ENCODE measurements at places on chromosomes 1 and 21.

DNA sequence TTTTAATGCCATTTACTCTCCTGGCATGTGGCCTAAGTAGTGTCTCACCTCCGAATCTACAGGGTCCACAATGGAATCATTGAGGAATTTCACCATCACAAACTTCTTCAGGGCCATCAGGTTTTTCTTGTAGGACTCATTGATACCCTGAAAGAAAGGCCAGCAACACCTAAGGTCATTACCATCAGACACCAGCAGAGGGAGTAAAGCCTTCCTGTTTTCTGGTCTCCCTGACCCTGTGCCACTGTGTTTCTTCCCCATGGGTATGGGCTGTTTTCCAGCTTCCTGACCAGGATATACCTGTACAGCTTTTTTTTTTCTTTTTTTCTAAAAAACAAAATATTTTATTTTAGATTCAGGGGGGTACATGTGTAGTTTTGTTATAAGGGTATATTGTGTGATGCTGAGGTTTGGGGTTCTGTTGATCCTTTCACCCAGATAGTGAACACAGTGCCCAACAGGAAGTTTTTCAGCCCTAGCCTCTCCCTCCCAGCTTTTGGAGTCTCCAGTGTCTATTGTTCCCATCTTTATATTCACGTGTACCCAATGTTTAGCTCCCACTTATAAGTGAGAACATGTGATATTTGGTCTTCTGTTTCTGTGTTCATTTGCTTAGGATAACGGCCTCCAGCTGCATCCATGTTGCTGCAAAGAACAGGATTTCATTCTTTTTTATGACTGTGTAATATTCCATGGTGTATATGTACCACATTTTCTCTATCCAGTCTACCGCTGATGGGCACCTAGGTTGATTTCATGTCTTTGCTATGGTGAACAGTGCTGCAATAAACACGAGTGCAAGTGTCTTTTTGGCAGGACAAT lies 18.3 kb downstream of the PPT1 start:
- DNase-seq: peak; percentile 36

GRCh38 chr1:171981303-171981702 lies 140.0 kb downstream of the DNM3 start:
- DNase-seq: no peak

DNA sequence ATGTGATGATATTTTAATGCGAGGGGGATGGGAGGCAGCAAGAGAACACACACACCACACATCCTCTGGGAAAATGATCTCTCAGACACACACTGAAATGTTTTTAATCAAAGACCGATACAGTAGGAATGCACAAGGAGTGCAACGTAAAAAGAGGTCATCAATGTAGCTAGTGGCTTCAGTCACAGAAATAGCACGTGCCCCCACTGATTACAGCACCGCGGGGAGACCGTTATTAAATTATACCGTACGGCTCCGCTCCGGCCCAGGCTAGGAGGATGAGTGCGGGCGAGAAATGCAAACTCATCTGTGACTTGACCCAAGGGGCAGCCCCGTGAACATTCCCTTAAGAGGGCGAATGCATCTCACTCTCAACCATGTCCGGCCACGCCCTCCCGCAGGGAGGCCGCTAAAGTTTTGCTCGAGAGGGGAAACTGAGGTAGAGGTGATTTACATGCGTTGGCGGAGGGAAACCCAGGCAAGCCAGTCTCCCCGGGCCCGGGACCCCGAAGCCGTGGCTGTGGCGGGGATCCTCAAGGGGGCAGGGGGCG lies 552 bp downstream of the UBR4 start:
- peak; percentile 17 for DNase-seq

DNA sequence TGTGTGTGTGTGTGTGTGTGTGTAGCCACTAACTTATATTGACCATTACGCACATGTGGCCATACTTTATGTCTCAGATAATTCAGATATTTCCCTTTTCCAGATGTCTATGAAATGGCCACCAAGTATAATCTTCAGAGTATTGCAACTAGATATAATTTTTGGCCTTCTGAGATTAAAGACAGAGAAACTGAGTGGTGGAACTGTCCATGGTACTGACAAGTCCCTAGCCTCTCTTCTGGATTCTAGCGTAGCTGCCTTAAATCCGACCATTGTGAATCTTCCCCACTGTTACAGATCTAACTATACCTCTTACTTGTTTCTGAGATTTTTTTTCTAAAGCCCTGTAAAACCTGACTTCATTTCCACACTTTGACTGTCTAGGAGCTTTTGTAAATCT lies 100.0 kb upstream of the SERTAD4 start:
- DNase-seq: no peak

DNA sequence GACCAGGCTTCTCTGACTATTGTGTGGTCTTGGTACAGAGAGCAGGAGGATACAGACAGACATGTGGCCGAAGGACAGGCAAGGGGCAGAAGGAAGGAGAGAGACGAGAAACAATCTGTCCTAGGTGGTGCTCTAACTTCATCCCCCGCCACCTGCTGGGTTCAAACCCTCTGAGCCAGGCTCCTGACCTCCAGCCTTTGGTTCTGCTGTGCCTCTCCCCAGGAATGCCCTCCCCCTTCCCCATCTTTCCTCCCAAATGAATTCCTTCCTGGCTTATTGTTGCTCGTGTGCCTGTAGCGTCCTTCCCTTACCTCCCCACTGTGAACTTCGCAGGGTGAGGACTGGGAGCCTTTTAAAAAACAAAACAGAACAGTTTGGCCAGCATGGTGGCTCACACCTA lies 5.4 kb downstream of the TCEA3 start:
- DNase-seq: no peak

DNA sequence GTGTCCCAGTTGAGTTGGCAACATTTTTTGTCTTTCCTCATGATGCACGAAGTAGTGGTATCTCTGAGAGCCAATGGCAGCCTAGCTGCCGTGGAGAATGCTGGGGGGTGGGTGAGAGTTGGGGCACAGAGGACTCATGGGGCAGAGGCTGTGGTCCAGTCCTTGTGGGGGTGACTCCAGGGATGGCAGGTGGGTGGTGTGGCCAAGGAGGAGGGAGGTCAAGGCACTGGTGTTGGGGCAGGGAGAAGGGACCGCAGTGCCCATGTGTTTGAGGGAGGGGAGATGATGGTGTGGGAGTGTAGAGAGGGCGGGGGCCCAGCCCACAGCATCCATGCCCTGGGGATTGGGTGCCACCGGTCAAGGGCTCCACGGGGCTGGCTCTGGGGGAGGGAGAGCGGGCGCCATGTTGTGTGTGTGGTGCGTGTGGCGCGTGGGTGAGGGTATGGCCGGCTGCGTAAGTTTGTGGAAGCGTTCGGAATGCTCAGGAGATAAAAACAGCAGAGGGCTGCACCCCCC lies 63.5 kb downstream of the PRKCZ start:
- no peak for DNase-seq

- no peak for DNase-seq
Measured at GRCh38 chr1:239587574-239588369, 201.4 kb downstream of the CHRM3 start.

GRCh38 chr1:174322202-174322862 lies 125.4 kb upstream of the GPR52 start:
- no peak for DNase-seq

DNA sequence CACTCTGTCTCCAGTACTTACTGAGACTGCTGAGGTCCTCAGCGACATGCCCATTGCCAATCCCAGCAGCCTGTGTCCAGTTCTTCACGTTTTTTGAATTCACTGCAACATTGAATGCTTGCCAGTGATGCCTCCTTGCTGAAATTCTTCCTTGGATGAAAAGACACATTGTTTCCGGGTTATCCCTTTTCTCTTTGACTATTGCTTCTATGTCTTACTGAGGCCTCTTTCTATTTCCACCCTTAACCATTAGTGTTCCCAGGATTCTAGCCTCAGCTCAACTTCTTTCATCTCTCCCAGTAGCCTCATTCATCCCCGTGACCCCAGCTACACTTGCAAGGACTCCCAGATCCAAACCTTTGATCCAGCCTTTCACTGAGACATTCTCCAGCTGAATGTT lies 46.5 kb upstream of the KIF26B start:
- DNase-seq: no peak

- no peak for DNase-seq
Measured at GRCh38 chr1:91381844-91382243, 22.8 kb downstream of the HFM1 start.

DNA sequence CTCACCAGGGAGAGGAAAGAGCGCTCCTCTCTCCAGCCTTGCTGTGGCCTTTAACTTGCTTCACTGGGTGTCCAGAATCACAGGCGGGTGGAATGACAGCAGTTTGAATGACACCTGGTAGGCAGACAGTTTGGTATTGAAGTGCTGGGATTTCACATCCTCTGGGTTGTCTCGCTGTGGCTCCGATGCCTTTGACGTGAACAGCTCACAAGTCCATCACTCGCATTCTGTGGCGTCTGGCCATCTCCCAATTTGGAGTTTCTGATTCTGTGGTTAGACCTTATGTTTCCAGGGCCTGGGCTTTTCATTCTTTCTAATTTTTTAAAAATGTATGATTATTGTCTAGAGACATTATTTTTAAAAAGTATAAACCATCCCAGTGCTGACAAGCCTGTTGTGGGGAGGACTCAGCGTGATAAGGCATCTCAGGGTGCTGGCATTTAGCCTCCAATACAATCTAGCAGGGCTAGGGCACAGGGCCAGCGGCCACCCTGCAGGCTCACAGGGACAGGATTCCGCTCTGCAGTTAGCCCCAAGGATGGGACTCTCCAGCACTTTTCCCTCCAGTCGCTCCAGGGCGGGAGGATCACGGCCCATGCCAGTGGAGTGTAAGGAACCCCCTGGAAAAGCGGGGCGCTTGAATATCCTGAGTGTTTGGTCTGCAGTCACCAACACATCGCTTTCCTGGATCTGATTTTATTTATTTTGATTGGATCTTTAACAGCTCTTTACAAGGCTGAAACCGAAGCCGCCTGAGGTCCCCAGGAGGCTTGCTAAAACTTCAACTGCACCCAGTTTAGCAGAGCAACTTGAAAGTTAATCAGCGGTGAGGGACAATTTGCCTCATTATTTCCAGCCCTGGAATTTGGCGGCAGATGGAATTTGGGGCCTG lies 178.3 kb downstream of the TRABD2B start:
- DNase-seq: no peak

DNA sequence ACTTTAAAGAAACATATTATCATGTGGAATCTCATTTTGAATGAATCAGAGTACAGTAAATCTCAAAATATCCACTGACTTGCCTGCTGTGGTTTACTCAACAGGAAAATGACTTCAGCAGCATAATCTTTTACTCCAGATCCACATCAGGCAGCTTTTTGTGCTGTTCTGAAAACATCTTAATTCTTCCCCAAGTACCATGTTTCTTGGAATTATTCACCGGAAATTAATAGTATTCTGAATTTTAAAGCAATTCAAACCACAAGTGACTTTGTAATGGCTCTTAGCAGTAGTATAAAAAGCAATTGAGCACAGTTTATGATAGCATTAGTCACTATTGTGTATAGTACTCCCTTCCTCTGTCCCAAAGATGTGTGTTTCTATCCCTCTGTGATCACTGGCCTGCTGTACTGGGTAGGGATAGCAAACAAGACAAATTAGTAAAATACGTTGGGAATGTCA lies 64.2 kb upstream of the ERRFI1 start:
- no peak for DNase-seq

DNA sequence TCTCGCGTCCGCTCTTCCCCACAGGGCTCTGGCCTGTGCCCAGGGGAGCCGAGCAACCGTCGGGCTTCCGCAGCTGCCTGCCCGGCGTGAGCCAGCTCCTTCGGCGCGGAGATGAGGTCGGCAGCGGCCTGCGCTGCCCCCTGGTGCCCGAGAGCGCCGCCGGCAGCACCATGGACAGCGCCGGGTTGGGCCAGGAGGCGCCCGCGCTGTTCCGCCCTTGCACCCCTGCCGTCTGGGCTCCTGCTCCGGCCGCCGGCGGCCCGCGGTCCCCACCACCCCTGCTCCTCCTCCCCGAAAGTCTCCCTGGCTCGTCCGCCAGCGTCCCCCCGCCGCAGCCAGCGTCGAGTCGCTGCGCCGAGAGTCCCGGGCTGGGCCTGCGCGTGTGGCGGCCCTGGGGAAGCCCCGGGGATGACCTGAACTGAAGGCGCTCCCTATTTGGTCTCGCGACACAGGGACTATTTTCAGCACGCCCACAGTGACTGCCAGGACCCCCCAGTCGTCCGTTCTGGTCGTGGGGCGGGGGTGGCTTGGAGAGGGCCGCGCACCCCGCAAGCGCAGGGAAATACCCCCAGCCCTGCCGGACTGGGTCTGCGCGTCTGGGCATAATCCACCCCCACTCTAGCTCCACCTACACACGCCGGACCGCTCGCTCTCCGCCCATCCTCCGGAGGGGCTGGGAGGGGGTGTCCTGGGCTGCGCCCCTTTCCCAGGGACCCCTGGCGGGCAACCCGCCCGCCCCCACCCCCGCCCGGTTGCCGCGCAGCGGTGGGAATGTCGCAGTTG lies 1.3 kb downstream of the HES3 start:
- DNase-seq: peak; percentile 71

DNA sequence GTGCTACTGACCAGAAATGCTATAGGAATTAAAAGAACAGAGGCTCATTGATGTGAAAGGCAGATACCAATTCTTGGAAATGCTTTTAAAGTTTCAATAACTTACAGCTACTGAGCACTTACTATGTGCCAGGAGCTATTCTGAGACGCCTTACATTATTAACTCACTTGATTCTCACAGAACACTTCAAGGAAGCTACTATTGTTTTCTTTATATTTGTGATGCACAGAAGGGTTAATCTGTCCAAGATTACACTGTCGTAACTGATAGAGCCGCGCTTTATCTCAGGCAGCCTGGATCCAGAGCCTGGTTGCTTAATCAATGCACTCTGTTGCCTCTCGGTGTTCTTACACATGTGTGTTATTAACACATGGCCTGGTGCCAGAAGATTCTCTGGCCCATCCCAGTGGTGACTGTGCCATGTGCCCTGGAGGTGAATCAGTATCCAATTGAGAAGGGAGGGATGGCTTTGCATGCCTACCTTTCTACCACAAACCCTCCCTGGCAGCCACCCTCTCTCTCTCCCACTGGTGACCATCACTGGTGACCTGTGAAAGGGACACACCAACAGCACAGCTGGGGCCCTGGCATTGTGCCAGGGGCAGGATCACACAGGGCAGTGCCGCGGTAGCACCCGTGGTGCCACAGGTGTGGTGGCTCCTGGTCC lies 8.8 kb downstream of the FMO1 start:
- no peak for DNase-seq

GRCh38 chr1:96059276-96059675 lies 662.3 kb upstream of the PTBP2 start:
- no peak for DNase-seq

GRCh38 chr1:173222149-173223030 lies 15.3 kb upstream of the TNFSF4 start:
- no peak for DNase-seq

DNA sequence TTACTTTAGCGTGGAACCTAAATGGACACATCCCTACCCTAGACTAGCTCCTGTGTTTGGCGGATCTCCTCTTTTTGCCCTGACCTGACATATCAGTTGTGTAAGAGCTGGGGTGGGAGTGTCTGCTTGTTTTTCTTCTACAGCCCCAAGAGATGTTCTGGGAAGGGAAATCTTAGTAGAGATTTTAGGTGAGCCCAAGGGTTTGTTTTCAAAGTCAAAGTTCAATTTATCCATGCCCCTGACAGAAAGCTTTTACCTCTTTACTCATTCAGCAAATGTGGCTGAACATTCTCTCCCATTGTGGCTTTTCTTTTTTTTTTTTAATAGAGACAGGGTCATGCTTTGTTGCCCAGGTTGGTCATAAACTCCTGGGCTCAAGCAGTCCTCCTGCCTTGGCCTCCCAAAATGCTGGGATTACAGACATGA lies 7.3 kb upstream of the TARS2 start:
- no peak for DNase-seq

GRCh38 chr1:225511828-225512381 lies 84.1 kb upstream of the LBR start:
- no peak for DNase-seq

- DNase-seq: peak; percentile 38
Measured at GRCh38 chr1:18597160-18598042, 33.2 kb upstream of the PAX7 start.

GRCh38 chr1:163395790-163396189 lies 74.0 kb downstream of the NUF2 start:
- DNase-seq: no peak
